ENCODE measurements at places on chromosomes 1 and 21.

- DNase-seq = no peak
Observed at GRCh38 chr1:17200756-17201155, 4.2 kb upstream of the PADI1 start.

GRCh38 chr1:167197692-167198091 is 23.0 kb upstream of the POU2F1 start:
- DNase-seq = no peak

DNA sequence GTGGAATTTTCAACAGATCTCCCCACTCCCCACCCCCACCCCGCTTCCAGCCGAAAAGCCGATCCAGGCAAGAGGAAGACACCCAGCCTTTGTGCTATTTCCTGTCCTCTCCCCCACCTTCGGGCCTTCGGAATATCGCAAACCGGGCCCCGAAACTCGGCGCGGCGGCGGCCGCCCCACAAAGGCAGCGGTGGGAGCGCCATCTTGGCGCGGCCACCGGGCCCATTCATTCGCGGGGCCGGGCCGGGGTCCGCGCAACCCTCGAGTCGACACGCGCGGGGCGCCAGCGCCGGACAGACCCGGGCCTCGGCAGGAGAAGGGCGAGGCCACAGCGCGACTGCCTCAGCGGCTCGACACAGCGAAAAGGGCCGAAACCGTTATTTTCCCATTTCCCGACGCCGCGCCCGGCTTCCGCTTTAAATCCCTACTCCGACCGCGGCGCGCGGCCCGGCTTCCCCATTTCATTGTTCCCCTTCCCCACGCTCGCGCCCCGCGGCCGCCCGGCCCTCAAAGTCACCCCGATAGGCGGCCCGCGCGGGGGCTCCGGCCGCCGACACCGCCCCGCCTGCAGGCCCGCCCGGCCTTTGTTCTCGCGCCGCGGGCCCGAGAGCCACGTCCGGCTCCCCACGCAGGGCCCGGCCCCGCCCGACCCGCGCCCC is 911 bp downstream of the GNB1 start:
- peak; percentile 41 for DNase-seq

- DNase-seq = no peak
Observed at GRCh38 chr1:216448011-216448510, 24.8 kb upstream of the USH2A start.

- no peak for DNase-seq
Observed at GRCh38 chr1:179935909-179936496, 18.6 kb upstream of the CEP350 start.

DNA sequence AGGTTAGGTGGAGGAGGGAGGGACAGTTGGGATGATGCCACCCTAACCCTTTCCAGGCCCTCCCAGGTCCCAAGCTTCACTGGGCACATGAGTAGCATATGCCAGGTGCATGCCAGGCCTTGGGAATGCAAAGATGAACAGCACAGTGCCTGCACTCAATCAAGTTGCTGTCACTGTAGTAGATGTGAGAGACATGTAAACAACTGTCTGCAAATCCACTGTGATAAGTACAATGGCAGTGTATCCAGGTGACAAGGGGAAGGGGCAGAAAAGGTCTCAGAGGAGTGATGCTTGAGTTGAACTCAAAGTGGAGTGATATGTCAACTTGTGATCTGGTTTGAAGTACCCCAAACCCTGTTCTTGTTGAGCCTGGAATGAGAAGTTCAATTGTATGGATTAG is 49.5 kb upstream of the LRRN2 start:
- DNase-seq = no peak

DNA sequence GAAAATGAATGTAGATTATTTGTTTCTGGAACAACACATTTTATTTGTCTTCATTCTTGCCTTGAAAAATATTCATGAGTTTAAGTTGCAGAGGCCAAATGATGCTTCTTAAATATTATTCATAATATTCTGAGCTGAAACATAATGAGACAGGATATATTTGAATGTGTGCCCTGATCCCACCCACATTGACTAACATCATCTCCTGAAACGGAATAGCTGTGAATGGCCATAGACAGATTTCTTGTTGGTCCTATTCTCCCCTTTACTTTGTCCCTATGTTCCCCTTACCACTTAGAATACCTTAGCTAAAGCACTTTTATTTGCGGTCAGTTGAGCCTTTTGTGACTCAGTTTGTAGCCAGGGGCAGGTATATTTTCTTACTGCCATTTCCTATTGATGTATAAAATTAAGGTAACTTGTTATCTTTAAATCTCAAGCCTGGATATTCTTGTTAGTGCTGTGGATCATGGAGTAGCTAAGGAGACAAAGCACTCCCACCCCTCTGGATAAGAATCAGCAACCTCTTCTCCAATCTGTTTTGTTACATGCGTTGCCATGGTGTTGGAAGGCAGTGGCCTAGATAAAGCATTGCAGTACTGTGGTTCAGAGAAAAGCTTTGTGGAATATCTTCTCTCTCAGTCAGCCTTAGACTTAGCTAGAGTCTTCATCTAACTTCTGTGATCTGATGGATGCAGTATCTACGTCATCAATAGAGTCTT is 478.5 kb upstream of the DEPDC1 start:
- no peak for DNase-seq
